ENCODE measurements at places on chromosomes 4 and X.

DNA sequence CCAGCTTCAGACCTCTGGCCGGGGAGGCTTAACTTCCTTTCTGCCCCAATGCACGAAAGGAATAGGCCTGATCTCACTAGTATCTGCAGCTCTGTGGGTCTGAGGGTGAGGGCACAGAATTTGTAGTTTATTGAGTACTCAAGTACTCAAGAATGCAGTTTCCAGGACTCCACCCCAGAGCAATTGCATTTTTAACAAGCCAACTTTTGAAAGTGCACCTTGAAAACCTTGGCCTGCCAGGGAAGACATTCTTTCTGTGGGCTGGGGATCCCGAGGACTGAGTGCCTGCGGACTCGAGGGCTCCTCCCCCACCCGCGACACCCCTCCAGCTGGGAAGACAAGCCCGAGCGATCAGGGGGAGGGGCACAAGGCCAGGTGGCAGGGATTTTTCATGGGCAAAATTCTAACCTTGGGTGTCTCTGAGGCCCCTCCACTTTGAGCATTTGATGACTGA, 22.4 kb downstream of the RS1 start:
- no peak overlapping the region for H3K27ac ChIP-seq
- no peaks in the 10 kb centered on the region for H3K4me1 ChIP-seq
- no peaks in the 10 kb centered on the region for H3K27me3 ChIP-seq
- no peak for DNase-seq
- no peak overlapping the region for H3K4me3 ChIP-seq

- no peak overlapping the region for H3K4me3 ChIP-seq
- DNase-seq = peak; percentile 71
These were observed 191.0 kb downstream of the CCSER1 start for GRCh38 chr4:90318193-90318592.

DNA sequence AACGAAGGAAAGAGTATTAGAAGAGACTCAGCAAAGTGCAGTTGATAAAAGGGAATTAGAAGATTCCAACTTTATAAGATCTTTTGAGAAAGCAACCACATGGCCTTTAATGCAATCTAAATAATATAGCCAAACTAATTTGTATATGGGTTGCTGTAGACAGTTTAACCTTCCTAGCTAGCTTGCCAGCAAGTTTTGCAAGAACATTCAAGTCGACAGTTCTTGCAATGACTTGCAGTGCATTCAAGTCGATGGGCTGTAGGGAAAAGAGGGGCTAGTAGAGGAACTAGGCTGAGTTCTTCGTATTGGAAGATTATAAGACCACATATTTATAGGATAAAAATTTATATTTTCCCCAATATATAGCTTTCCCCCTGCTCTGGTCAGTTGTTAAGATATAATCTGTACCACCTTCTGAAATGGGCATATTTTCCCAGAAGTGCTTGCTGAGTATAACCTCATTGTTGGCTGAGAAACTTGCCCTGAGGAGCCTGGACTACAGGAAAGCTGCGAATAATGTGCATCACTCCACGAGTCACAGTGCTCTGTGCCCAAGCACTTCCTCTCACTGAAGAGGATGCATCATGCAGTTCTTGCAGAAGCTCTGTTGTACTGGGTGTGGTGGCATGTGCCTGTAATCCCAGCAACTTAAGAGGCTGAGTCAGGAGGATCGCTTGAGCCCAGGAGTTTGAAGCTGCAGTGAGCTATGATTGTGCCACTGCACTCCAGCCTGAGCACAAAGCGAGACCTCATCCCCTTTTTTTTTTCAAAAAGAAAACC, 56.7 kb downstream of the DOCK11 start:
- H3K27me3 ChIP-seq = no peaks in the 10 kb centered on the region
- peaks cover 3% of the 10 kb centered on the region for H3K36me3 ChIP-seq
- H3K4me1 ChIP-seq = no peaks in the 10 kb centered on the region
- no peak overlapping the region for H3K4me3 ChIP-seq
- no peak overlapping the region for H3K27ac ChIP-seq
- DNase-seq = no peak

DNA sequence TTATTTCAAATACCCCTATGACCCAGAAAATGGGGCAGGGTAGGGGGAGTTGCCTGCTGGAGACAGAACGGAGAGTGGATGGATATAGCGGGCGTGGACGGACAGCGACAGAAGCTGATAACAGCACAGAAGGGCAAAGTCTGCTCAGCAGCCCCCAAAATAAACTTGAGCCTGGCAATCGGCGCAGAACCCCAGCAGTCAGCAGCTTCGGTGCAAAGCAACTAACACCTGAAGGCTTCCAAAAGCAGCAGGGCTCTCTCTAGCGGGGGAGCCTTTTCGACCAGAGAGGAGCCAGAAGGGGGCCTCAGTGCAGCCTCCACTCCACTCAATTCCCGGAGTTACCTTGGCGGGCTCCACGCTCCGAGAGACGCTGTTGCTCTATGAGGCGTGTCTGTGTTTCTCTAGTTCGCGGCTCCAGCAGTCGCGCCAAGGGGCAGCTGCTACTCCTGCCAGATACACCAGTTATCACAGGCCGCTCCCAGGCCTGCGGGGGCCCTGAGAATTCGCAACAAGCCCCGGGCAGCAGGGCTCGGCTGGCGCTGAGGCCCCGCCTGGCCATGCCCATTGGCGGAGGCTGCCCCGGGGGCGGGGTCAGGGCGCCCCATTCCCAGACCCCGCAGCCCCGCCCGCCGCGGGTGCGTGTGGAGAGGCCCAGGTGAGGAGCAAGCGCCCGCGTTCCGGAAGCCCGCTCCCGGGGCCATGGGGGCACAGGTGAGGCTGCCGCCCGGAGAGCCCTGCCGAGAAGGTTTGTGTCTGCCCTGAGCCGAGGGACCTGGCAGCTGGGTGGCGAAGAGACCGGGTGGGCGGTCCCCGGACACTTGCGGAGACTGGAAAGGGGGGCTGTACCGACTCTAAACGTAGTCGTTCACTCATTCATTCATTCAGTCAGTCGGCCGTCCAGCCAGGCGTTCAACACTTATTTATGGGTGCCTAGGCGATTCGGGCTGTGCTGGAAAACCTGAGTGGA, at the start of the genes CNGA1 and NIPAL1:
Gene CNGA1, minus strand, starts transcription at position 541 of the 967 bp plus-strand sequence. CDS start 63,992 bp downstream, outside the sequence.
Gene NIPAL1, plus strand, starts transcription at position 632 of the 967 bp plus-strand sequence. Its CDS starts 68 bp downstream, at position 700.
- H3K4me1 ChIP-seq = no peaks in the 10 kb centered on the region
- H3K27me3 ChIP-seq = peaks cover 9% of the 10 kb centered on the region
- H3K27ac ChIP-seq = no peak within 1 kb of the TSS
- DNase-seq = peak; percentile 69

GRCh38 chr4:15414551-15415091, 13.2 kb upstream of the C1QTNF7 start:
- H3K36me3 ChIP-seq = no peaks in the 10 kb centered on the region
- DNase-seq = peak; percentile 67
- peak overlapping the region; percentile 65 for H3K27ac ChIP-seq
- H3K4me3 ChIP-seq = no peak overlapping the region
- peaks cover 64% of the 10 kb centered on the region for H3K4me1 ChIP-seq

- no peaks in the 10 kb centered on the region for H3K4me1 ChIP-seq
- H3K4me3 ChIP-seq = no peak overlapping the region
- H3K36me3 ChIP-seq = no peaks in the 10 kb centered on the region
- H3K27me3 ChIP-seq = no peaks in the 10 kb centered on the region
- peak; percentile 32 for DNase-seq
- H3K27ac ChIP-seq = no peak overlapping the region
These were observed 11.3 kb upstream of the ANOS1 start for GRCh38 chrX:8743126-8743732.

- no peak overlapping the region for H3K4me3 ChIP-seq
- no peak overlapping the region for H3K27ac ChIP-seq
- H3K4me1 ChIP-seq = peaks cover 31% of the 10 kb centered on the region
- no peak for DNase-seq
- H3K27me3 ChIP-seq = no peaks in the 10 kb centered on the region
- no peaks in the 10 kb centered on the region for H3K36me3 ChIP-seq
These were observed 20.4 kb downstream of the TMEM131L start for GRCh38 chr4:153486281-153487151.

GRCh38 chr4:26060286-26060685, 146.3 kb downstream of the SMIM20 start:
- H3K36me3 ChIP-seq = no peaks in the 10 kb centered on the region
- H3K27me3 ChIP-seq = no peaks in the 10 kb centered on the region
- no peak overlapping the region for H3K27ac ChIP-seq

DNA sequence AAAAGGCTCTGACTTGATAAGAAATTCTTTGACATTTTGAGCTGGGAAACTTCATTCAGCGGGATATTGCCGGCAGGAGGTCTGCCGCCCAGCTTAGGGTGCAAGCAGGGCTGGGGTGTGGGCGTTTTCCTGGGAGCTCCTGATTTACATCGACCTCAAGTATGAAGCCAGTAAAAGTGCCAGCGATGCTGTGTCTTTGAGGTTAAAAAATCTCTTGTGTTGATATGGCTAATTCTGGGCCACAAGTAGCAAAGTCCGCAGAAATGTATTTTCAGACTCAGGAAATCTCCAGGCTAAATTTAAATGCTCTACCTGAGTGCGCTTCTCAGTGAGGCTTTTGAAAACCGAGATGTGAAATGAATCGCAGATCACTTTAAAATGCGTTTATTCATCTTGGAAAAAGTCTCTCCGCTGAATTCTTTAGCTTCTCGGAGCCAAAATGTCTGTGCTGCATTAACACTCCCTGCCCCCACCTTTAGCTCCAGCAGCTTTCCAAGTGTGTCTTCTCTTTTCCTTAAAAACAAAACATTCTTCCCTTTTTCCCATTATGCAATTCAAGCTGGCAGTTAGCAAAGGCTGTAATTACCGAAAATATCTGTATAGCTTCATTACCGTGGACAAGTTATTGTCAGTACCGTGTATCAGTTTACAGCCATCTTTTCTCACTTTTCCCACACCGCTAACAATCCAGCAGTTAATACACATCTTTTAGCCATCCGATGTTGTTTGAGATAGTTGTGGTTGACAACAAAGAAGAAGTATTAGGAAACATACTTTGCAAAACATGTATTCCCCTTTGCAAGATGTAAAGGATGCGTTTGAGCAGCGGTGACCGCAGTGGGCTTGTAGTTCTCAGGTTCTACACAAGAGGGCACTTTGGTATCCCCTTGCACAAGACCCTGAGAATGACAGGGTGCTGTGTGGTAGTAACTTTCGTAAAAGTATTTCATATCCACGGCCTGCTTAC, 136.0 kb upstream of the STX18 start:
- no peaks in the 10 kb centered on the region for H3K27me3 ChIP-seq
- no peaks in the 10 kb centered on the region for H3K4me1 ChIP-seq
- peak; percentile 22 for DNase-seq
- no peak overlapping the region for H3K4me3 ChIP-seq
- H3K36me3 ChIP-seq = no peaks in the 10 kb centered on the region

DNA sequence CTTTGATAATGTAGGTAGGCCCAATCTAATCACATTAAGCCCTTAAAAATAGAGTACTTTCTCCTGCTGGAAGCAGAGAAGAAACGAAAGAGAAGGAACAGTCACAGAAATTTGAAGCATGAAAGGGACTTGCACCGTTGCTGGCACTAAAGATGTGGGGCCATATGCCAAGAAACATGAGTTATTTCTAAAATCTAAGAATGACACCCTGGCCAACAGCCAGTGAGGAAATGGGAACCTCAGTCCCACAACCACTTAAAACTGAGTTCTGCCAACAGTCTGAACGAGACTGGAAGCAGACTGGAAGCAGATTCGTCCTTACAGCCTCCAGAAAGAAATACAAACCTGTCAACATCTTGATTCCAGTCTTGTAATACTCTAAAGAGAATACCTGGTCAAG, 70.1 kb downstream of the CENPC start:
- DNase-seq = no peak
- no peaks in the 10 kb centered on the region for H3K4me1 ChIP-seq
- H3K36me3 ChIP-seq = peaks cover 38% of the 10 kb centered on the region
- no peak overlapping the region for H3K4me3 ChIP-seq
- no peak overlapping the region for H3K27ac ChIP-seq

GRCh38 chr4:39326468-39326977, 39.6 kb downstream of the RFC1 start:
- no peaks in the 10 kb centered on the region for H3K27me3 ChIP-seq
- H3K4me3 ChIP-seq = no peak overlapping the region
- H3K36me3 ChIP-seq = peaks cover 12% of the 10 kb centered on the region
- DNase-seq = no peak
- no peaks in the 10 kb centered on the region for H3K4me1 ChIP-seq

- H3K27me3 ChIP-seq = no peaks in the 10 kb centered on the region
- no peaks in the 10 kb centered on the region for H3K4me1 ChIP-seq
- H3K4me3 ChIP-seq = no peak overlapping the region
- DNase-seq = no peak
- no peaks in the 10 kb centered on the region for H3K36me3 ChIP-seq
These were observed 30.5 kb downstream of the ATRX start for GRCh38 chrX:77755561-77755960.
